Cortex of kidney (tissue), 1 donor: ENCODE measurements at places on chromosomes 16 and 17.

DNA sequence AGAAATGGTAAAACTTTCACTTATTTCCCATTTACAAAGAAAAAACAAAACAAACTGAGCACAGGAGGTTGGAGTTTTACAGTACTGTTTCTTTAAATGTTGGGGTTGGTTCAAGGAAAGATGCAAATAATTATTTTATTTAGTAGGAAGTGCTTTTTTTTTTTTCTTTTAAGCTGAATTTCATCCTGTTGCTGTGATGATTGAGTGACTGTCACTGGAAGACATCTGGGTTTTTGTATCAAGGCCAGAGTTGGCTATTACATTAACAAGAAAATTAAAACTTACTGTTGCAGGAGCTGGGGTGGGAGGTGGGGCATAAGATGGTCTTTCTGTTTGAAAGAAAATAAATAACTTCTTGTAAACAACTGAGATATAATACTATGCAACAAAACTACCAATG is 2.3 kb downstream of the SMARCE1 start:
- DNase-seq = no peak

GRCh38 chr17:80471922-80472321 is 4.5 kb downstream of the NPTX1 start:
- DNase-seq = no peak

GRCh38 chr16:65967376-65967775 is 399.1 kb upstream of the CDH5 start:
- no peak for DNase-seq

DNA sequence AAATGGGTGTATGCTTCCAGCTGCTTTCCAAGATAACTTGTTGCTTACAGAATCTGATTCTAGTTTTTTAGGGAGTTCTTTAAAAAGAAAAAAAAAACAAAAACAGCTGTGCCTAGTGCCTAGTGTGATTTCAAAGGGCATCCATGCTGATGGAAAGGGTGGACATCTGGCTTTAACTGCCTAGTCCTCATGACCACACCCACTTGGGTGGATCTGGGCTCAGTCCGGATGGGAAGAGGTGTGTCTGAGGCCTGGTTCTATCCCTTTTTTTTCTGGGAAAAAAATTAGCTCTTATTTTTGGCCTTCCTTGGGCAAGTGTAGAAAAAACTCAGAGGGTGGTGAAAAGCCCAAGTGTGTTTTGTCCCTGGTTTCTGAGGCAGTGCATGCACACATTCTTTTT is 132.3 kb upstream of the CDH11 start:
- DNase-seq = no peak

DNA sequence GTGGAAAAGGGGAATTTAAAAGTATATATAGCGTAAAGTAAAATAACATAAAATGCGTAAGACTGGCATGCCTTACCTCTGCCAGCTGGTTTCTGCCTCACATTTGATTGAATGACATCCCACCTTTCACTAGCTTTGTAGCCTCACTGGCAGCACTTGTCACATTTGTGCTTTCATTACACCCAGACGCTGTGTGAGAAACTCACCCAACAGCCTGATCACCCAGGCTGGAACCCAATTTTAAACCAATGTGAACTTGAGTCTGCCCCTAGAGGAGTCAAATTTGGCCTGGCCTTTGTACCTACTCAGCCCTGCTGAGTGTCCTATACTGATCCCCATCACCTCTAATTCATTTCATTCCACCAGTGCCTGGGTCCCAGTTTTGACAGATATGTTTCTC is 4.8 kb upstream of the THUMPD1 start:
- no peak for DNase-seq

DNA sequence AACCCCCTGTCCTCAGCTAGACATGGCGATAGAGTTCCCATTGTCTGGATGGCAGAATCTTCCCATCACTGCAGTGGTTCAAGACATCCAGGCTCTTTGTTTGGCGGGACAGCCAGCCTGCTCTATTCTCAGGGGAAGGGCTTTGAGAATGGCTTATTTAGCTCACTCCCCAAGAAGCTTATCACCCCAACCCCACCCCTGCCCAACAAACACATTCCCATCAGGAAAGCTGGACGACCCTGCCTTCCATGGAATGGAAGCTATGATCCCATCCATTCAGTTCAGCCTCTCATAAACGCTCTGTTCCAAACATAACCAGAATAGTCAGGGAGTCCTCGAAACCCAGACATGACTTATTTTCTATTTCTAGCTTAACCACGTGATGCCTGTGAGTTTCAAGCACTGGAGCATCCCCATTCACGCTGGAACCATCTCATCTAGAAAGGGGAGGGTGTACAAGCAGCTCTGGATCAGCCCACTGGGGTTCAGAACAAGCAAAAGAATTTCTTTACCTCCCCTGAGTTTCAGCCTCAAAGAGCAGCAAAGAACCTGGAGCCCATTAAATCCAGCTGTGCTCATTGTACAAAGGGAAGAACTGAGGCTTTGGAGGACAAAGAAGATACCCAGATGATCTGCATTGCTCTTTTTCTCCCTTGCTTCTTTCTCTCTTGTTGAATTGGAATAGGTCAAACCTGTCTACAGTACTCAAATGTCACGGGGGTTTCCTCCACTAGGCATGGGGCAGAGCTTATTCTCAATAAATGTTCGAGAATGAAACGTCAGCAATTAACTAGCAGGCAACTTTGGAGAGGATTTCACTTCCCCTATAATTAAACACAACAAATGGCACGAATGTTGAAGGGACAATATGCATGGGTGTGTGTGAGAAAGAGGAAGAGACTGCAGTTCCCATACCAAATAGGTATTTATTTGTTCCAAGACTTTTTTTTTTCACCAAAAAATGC is 93.1 kb downstream of the XYLT1 start:
- DNase-seq = no peak

DNA sequence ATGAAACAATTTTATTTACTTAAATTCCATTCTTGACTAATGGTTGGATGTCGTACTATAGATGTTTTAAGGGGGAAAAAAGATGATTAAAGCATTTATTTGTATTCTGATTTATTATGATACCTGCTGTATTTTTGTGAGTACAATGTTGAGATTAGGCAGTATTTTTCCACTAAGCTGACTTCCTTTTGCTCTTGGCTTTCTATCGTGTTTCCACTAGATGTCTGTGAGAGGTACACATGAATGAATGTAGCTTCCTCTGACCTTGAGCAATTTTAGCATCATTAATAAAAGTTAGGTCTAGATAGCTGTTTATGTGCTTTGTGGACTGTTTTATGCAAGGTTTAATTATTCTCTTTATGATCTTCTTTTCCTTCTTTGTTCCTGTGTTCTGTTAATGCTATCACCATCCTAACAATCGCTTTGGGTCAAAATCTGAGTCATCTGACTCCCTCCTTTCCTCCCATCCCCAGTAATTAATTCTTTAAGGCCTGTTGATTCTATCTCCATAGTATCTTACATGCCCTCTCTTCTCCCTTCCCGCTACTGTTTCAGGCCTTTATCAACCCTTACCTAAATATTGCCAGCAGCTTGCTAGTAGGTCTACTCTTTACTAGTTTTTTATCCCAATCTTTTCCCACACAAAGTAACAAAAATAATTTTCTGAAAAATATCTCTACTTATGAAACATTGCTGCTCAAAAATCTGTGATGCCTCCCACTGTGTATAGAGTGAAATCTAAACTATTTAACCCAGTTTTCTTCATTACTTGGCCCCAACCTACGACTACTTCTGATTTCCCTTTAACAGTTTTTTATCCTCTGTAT is 76.0 kb downstream of the VMP1 start:
- DNase-seq = no peak

GRCh38 chr16:88812513-88813268 is 963 bp upstream of the APRT start:
- DNase-seq = no peak

DNA sequence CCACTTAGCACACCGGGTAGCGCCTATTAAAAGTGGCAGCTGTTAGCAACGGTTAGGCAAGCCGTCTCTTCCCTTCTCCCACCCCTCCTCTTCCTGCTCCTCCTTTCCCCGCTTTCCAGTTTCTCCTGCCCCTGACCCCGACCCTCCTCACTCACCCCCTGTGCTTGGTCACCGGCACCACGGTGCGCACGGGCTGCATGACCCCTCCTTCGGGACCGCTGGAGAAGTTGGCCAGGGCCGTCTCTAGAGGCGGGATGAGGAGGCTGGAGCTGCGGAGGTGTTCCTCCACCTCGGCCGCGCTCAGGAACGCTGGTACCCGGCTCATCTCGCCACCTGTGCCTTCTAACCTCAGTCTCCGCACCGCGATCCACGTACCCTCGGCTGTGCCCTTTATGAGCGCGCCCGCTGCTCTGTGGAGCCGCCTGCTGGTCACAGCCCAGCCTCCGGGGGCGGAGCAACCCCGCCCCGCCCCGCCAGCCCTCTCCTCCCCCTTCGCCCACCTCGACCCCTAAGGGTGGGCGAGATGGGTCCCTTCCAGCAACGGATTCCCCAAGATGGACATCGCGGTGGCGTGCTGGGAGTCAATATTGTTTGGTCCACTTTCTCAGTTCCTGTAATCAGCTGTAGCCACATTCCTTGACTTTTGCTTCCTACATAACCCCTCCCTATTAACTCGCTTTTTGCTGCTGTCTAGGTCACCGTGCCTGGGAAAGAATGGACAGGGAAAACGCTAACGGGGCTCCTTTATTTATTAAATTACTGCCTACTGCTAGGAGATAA is at the start of gene CRYM:
TSS of gene CRYM (minus strand) at position 364 of the 780 bp plus-strand sequence. CDS start at position 325, 39 bp downstream.
- DNase-seq = no peak

- DNase-seq = no peak
These were observed 8.8 kb downstream of the CENPX start for GRCh38 chr17:82013772-82014321.

DNA sequence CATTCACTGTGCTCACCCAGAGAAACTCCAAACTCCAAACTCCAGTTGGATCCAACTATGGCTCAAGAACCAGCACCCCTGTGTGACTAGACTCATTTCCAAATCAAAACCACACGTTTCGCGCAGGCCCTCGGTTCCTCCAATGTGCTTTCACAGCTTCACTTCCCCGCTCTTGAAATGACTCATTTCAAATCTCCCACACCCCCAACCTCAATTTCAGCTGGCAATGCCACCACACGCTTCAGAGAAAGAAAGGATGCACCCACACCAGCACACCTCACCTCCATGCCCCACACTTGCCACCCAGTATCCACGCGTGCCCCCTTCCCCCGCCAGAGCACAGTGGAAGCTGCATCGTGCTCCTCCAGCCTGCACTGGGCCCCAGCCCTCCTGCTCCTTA is 9.0 kb downstream of the TMEM92 start:
- no peak for DNase-seq

DNA sequence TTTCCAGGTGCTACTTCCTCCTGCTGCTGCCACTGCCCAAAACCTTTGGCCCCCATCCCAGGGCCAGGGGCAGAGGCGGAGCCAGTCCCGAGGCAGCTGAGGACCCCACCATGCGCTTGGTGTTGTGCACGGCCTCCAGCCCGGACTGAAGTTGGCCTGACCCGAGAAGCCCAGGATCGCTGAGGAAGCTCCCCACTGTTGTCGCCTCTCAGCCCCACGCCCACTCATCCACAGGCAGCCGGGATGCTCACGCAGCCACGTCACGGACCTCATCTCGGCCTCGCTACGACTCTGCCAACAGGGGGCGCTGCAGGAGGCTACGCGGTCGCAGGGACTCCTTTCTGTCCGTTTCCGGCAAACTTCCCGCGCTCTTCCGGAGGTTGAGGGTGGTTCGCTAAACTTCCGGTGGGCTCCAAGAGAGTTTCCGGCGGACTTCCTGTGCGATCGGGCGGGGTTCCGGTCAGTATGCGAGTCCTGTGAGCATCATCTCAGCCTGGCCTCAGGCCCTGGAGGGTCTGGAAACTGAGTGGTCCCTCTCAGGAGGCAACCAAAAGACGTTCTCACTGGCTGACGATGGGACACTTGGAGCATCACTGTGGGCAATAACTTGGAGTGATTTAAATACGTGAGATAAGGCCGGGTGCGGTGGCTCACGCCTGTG is 12.4 kb downstream of the ZG16B start:
- DNase-seq = no peak

GRCh38 chr16:13453938-13454553 is 465.9 kb upstream of the ERCC4 start:
- no peak for DNase-seq

DNA sequence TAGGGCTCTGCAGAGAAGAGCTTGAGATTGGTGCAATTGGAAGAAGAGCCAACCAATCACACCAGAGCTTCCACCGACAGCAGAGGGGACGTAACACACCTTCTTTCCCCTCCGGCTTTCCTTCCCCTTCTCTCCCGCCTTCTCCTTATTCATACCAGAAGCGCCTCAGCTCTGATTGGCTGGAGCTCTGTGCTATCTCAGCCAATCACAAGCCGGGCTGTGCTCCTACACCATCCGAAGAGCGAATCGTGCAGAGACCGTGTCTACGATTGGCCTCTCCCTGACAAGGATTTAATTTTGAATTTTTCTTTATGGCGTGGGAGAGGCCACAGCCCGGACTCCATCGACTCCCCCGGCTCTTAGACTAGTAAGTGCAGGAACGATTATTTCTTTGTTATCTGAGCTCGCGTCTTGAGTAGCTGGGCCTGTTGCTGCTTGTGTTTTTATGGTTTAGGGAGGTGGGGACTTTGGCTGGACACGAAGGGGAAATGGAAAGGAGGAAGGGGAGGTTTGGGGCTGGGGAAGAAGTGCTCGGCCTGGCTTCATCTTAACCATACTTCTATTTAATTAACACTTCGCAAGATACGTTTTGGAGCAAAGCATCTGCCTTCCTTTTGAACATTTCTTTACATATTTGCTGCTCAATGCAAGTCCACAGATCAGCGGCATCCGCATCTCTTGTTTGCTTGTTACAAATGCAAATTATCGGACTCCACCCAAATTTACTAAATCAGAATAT is at the start of gene PRR11:
TSS of gene PRR11 (plus strand) at position 308 of the 739 bp plus-strand sequence. CDS start 14,007 bp downstream, outside the sequence.
- DNase-seq = peak; percentile 79

GRCh38 chr16:11016524-11016988 is 72.2 kb downstream of the CLEC16A start:
- no peak for DNase-seq

- DNase-seq = no peak
These were observed 165.8 kb downstream of the CHD9 start for GRCh38 chr16:53220585-53220984.

- DNase-seq = no peak
These were observed 140.6 kb downstream of the CLEC16A start for GRCh38 chr16:11084876-11085485.

GRCh38 chr17:12431188-12431587 is 234.5 kb upstream of the MYOCD start:
- no peak for DNase-seq

DNA sequence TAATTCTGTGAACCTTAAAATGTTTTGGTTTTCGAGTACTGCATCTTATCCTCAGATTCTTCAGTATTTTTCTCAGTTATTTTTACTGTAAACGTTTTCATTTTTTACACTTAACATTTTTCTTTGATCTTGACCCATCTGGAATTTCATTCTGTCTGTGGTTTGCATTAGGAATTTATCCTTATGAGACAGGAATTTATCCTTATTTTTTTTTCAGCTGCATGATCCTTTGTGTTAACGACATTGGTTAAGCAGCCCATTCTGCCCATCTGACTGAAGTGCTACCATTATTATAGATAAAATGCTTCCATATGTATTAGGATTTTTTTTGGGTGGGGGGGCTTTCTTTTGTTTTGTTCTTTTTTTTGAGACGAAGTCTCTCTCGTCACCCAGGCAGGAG is 41.0 kb downstream of the SNX29 start:
- DNase-seq = no peak

- no peak for DNase-seq
These were observed 4.9 kb upstream of the CDC27 start for GRCh38 chr17:47193931-47194511.
